MCF 10A (cell line): ENCODE measurements at places on chromosomes 16 and 17. TPM values are rescaled to one million over a fixed set of nuclear protein-coding genes. Genes with fewer than 3 reads are reported as not detected.

The TANC2 gene
- 115 and 141 TPM in 2 replicates for total RNA-seq

The RTN4RL1 gene
- total RNA-seq: 2.9 and 3.6 TPM in 2 replicates

The UTP18 gene
- total RNA-seq: 25.3 and 27.8 TPM in 2 replicates

The HSPB9 gene
- not detected in 2 replicates for total RNA-seq

The PHLPP2 gene
- 10.5 and 10.9 TPM in 2 replicates for total RNA-seq

The KCNG4 gene
- not detected in 2 replicates for total RNA-seq

The EXOC7 gene
- 80.8 and 106 TPM in 2 replicates for total RNA-seq

The RAC3 gene
- 7.1 and 9.7 TPM in 2 replicates for total RNA-seq

The SCARF1 gene
- total RNA-seq: 0.40 and 0.47 TPM in 2 replicates

The SLC13A2 gene
- not detected in 2 replicates for total RNA-seq

The PYDC1 gene
- total RNA-seq: not detected in 2 replicates

The DLX4 gene
- total RNA-seq: 0.32 and 0.56 TPM in 2 replicates

- H3K27me3 ChIP-seq: no peaks in the 10 kb centered on the region
- peaks cover 8% of the 10 kb centered on the region for H3K4me1 ChIP-seq
- peak; percentile 18 for DNase-seq
- H3K36me3 ChIP-seq: no peaks in the 10 kb centered on the region
- H3K27ac ChIP-seq: no peak overlapping the region
Observed at GRCh38 chr17:83083368-83084201, 4.2 kb downstream of the METRNL start.

GRCh38 chr16:73794994-73795393 is 501.6 kb upstream of the PSMD7 start:
- H3K36me3 ChIP-seq: no peaks in the 10 kb centered on the region
- H3K4me3 ChIP-seq: no peak overlapping the region
- H3K4me1 ChIP-seq: no peaks in the 10 kb centered on the region
- no peak overlapping the region for H3K27ac ChIP-seq
- peaks cover 77% of the 10 kb centered on the region for H3K27me3 ChIP-seq
- no peak for DNase-seq

DNA sequence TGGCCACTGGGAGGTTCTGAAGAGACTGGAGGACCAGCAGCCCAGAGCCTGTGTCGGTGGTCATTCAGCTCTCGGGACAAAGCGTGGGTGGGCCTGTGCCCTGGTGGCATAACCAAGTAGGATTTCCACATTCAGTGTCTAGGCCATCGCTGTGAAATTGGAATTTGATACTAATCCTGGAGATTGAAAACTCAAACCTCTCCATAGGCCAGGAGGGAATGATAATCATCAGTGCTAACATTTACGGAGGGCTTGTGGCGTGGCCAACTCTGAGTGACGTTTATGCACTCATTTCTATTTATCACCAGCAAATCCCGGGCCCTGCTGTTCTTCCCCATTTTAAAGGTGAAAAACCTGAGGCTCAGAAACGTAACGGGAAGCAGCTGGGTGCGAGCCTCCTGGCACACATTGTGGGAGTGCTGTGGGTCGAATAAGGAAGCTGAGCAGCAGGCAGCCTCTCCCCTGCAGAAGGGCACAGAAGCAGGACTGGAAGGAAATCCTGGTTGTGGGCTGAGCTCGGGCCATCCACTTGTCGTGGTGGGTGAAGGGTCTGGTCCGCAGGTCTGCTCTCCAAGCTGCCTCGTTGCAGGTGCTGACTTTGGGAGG is 33.1 kb downstream of the RAI1 start:
- no peak overlapping the region for H3K4me3 ChIP-seq
- peaks cover 38% of the 10 kb centered on the region for H3K4me1 ChIP-seq
- H3K27ac ChIP-seq: peak overlapping the region; percentile 84
- no peaks in the 10 kb centered on the region for H3K27me3 ChIP-seq

DNA sequence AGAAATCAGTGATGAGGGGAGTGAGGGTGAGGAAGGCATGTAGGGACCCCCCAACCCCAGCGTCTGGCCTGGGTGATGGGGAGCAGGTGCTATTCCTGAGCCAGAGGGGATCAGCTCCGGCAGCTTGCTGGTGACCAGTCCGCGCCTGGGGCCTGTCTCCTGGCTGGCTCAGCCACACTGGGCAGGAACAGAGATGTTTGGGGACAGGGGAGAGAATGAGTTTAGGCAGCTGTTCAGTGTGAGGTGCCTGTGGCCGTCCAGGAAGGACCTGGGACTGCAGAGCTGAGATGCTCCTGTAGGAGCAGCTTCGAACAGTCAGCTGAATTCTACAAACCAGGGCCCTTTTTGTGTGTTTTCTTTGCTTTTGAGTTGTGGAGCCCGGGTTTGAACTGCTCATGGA is 23.2 kb upstream of the SPNS2 start:
- no peaks in the 10 kb centered on the region for H3K4me1 ChIP-seq
- H3K27me3 ChIP-seq: peaks cover 24% of the 10 kb centered on the region
- no peak overlapping the region for H3K4me3 ChIP-seq
- H3K27ac ChIP-seq: no peak overlapping the region
- DNase-seq: no peak

GRCh38 chr16:56628486-56629350 is 3.1 kb downstream of the MT1E start:
- no peak overlapping the region for H3K27ac ChIP-seq
- peaks cover 14% of the 10 kb centered on the region for H3K4me1 ChIP-seq
- no peak overlapping the region for H3K4me3 ChIP-seq
- no peaks in the 10 kb centered on the region for H3K27me3 ChIP-seq

DNA sequence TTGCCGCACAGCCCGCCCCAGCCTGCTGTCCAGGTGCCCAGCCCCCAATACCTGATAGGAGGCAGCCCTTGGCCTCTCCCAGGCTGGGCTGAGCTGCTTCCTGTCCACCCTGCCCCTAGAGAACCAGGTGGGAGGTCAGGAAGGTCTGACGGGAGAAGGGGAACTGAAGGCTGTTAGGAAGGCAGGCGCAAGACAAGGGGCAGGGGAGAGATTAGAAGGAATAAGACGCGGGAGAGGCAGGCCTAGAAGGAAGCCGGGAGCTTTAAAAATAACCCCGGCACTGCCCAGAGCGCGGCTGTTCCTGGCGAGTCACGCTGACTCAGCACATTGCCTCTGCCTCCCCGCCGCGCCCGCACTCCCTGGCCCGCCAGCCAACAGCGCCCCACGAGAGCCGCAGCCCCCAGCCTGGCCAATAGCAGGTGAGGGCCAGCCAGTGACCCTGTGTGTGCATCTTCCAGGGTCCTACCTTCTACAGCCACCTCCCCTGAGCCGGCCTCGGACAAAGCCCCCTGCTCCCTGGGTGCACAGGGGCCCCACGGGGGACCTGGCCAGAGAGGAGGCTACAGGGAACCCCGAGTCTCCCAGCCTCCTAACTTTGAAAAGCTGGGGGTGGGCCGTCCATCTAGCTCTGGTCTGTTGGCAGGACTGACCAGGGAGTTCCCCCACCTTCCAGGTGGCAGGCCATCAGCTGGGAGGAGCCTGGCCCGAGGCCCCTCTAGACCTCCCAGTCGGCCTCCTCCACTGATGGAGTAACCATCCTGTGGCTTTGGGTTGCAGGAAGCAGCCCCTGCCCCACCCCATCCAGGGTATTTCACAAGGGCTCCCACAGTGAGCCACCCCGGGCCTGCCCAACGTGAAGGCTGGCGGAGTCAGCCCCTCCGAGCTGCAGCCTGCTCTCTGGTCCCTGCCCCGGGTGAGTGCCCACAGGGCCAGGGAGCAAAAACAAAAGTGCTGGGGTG is 4.0 kb downstream of the MAFG start:
- DNase-seq: peak; percentile 84
- H3K4me1 ChIP-seq: peaks cover 21% of the 10 kb centered on the region
- peaks cover 36% of the 10 kb centered on the region for H3K36me3 ChIP-seq

DNA sequence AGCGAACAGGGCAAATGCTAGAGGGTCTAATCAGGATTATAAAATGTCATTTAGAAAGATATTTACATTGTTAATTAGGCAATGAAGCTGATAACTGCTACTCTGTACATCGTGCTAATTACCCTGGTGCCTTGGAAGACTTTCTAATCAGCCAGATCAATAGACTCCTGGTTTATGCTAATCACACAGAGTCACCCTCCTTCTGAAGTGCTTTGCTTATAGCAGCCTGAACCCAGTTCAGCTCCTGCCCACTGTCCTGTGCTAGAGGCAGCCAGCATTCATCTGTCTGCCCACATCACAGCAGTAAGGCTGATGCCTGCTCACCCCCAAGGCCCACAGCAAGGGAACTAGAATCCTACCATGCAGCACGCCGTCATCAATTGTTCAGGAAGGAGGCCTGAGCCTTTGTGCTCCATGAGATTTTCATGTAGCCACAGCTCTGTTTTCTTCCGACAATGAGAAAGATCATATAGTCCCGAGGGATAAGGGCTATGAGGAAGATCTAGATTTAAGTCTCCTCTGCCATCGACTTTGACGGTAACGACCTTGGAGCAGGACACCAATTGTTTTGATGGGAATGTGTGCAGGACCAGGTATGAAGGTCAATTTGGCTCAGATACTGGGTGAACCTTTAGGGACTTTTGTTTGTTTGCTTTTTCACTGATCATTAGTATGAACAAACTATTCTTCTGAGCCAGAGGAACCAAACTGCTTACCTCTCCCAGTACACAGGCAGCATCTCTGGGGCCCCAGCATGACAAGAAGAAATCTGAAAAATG is 12.5 kb upstream of the LYRM9 start:
- H3K36me3 ChIP-seq: no peaks in the 10 kb centered on the region
- no peak for DNase-seq
- H3K27me3 ChIP-seq: peaks cover 13% of the 10 kb centered on the region
- no peaks in the 10 kb centered on the region for H3K4me1 ChIP-seq

DNA sequence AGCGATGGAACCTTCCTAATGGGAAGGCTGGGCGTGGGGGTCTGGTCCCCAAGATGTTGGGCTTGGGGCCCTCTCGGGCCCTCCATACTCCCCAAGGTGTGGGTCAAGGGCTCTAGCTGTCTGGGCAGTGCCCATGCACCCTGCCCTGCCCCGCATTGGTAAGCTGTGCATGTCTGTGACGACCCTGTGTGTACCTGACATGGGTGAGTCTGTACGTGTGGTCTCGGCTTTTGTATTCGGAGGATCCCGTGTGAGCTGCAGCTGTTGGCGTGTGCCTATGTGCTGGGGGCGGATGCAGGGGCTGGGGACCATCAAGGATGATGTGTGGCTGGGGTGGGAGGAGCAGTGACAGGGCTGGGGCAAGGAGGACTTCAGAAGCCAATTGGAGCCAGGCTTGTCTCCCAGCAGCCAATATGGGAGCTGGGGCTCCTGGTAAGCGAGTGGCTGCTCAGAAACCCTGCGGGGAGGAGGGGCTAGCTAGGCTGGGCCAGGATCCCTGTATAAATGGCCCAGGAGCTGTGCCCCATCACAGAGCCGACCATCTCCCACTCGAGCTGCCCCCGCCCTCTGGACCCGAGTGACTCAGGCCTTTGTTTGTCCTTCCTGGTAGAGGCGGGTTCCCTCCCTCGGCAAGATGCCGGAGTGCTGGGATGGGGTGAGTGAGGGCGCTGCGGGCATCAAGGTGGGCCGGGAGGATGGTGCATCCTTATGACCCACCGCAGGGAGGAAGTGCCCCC is at the start of gene NDRG4:
TSS of gene NDRG4 (plus strand) at position 529 of the 737 bp plus-strand sequence. CDS start at position 635, 106 bp downstream.
- H3K4me1 ChIP-seq: no peaks in the 10 kb centered on the region
- H3K4me3 ChIP-seq: no peak within 1 kb of the TSS
- peaks cover 5% of the 10 kb centered on the region for H3K36me3 ChIP-seq
- H3K27ac ChIP-seq: no peak within 1 kb of the TSS
- DNase-seq: peak; percentile 43

GRCh38 chr17:17505610-17506171 is 9.5 kb upstream of the RASD1 start:
- H3K4me1 ChIP-seq: no peaks in the 10 kb centered on the region
- H3K4me3 ChIP-seq: no peak overlapping the region
- H3K27me3 ChIP-seq: peaks cover 13% of the 10 kb centered on the region
- no peak for DNase-seq
